ENCODE measurements at places on chromosomes 3 and 15. TPM values are rescaled to one million over a fixed set of nuclear protein-coding genes. Genes with fewer than 3 reads are reported as not detected.

GMNC gene
- total RNA-seq: not detected

DNA sequence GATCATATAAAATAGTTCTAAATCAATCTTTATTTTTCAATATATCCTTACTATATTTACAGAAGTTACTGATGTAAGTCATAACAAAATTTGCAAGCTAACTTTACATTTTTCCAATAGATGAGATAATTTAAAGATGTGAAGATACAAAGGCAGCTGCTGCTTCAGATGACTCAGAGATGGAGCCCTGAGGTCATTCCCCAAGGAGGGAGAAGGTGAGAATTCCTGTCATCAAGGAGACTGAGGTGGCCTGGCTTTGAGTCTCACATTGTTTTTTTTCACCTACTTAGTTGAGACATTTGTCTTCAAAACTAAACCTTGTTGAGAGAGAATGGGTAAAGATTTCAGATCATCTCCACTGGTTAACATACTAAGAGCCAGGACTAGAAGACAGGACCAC is 3.9 kb upstream of the SAMD7 start:
- no peak for DNase-seq

GRCh38 chr15:80234883-80235282 is 17.1 kb downstream of the CTXND1 start:
- DNase-seq: peak; percentile 64

DNA sequence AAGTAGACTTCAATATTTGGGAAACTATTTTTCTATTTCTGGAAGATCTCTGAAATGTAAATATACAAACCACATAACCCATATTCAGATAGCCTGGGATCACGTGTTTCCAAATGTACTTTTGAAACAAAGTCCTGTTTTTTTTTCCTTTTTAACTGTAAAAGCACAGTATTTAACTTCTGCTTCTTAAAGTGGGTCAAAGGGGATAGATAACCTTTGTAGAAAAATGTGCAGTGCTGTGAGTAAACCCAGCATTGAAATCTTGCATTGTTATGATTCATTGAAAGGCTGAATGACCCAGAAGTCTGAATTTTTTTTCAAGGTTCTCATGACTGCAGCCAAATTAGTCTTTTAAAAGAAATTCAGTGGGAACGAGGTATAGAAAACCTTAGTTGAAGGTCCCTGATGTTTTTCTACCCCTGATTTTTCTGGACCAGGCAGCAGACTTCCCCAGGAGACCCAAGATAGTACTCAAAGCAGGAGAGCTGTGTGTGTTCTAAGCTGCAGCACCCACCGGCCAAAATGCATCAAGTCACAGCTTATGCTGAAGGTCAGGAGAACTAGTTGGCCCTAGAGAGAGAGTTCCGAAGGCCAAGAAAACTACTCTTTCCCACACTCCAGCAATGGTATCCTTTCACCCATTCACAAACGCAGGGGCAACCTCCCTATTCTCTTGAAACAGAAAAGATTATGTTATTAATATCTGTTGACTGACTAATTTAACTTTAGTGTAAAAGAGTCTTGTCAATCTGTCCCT is 43.6 kb upstream of the APH1B start:
- no peak for DNase-seq

ACTC1 gene
- not detected for total RNA-seq

- peak; percentile 24 for DNase-seq
Measured at GRCh38 chr3:100761211-100761942, 52.1 kb downstream of the TFG start.
